ENCODE measurements at places on chromosomes 1 and 21. TPM values are rescaled to one million over a fixed set of nuclear protein-coding genes. Genes with fewer than 3 reads are reported as not detected.

The TSPEAR gene
- not detected for total RNA-seq

The SPRR1B gene
- not detected for total RNA-seq

The PCNX2 gene
- 10.9 TPM for total RNA-seq

The TNFRSF8 gene
- 0.52 TPM for total RNA-seq

The TNFRSF1B gene
- 41.6 TPM for total RNA-seq

The SPTA1 gene
- not detected for total RNA-seq

The RXFP4 gene
- total RNA-seq: not detected

The DCST1 gene
- not detected for total RNA-seq

The BRDT gene
- not detected for total RNA-seq

The GJC2 gene
- 4.6 TPM for total RNA-seq

The FCGR3A gene
- not detected for total RNA-seq

The ZDHHC18 gene
- 15.3 TPM for total RNA-seq

The ZNF124 gene
- 18.7 TPM for total RNA-seq

The GJB5 gene
- not detected for total RNA-seq

The GCSAML gene
- not detected for total RNA-seq

The TMEM35B gene
- 62.1 TPM for total RNA-seq

The KCNAB2 gene
- total RNA-seq: 1.9 TPM

The CLEC20A gene
- not detected for total RNA-seq

The GBP7 gene
- not detected for total RNA-seq

The CTPS1 gene
- total RNA-seq: 29.6 TPM

The SPRR1A gene
- total RNA-seq: not detected

The TMCO2 gene
- not detected for total RNA-seq

The MANEAL gene
- total RNA-seq: not detected

The AZIN2 gene
- total RNA-seq: 2.6 TPM

The CNTN2 gene
- not detected for total RNA-seq

The MNDA gene
- total RNA-seq: not detected

The GPA33 gene
- total RNA-seq: not detected

The C2CD4D gene
- total RNA-seq: not detected

The CFHR3 gene
- not detected for total RNA-seq

The KIAA0319L gene
- total RNA-seq: 39.2 TPM

The CLDN17 gene
- total RNA-seq: not detected

The KIF2C gene
- total RNA-seq: 19.3 TPM

The INPP5B gene
- 15.0 TPM for total RNA-seq

The FAM110D gene
- not detected for total RNA-seq
